ENCODE measurements at places on chromosomes 5 and 9. TPM values are rescaled to one million over a fixed set of nuclear protein-coding genes. Genes with fewer than 3 reads are reported as not detected.

The OR2Y1 gene
- total RNA-seq: not detected

The TEX48 gene
- total RNA-seq: not detected

The TAF11L7 gene
- not detected for total RNA-seq

The HEMGN gene
- total RNA-seq: not detected

The GABRP gene
- total RNA-seq: 0.27 TPM

The OGN gene
- total RNA-seq: under 0.01 TPM

The HIGD2A gene
- 37.5 TPM for total RNA-seq

The HRCT1 gene
- total RNA-seq: 2.0 TPM

The ANKRD18A gene
- 0.53 TPM for total RNA-seq

The PROB1 gene
- 1.7 TPM for total RNA-seq

The ITK gene
- not detected for total RNA-seq

The ERAP2 gene
- total RNA-seq: 129 TPM
